ENCODE measurements at places on chromosomes 5 and 9.

DNA sequence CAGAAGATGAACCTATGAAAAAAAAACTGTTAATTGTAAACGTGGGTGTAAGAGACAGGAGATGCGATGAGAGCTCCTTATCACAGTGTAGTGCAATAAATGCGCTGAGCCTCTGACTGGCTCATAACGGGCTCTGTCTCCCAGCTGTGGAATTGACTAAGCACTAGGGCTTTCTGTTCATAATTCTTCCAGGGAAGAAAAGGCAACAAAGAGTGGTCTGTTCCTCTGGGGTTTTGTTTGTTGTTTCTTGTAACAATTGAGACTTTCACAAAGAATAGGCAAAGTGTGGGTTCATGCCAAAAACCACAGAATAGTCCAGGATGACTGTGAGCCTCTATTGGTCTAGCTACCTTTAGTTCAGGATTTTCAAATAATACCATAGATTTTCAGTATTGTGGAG, 39.4 kb downstream of the UBE2QL1 start:
- no peak for DNase-seq

- no peak for DNase-seq
These were observed 4.1 kb downstream of the PRUNE2 start for GRCh38 chr9:76901801-76902200.

- DNase-seq: no peak
These were observed 30.2 kb downstream of the C5orf15 start for GRCh38 chr5:133938039-133938821.

DNA sequence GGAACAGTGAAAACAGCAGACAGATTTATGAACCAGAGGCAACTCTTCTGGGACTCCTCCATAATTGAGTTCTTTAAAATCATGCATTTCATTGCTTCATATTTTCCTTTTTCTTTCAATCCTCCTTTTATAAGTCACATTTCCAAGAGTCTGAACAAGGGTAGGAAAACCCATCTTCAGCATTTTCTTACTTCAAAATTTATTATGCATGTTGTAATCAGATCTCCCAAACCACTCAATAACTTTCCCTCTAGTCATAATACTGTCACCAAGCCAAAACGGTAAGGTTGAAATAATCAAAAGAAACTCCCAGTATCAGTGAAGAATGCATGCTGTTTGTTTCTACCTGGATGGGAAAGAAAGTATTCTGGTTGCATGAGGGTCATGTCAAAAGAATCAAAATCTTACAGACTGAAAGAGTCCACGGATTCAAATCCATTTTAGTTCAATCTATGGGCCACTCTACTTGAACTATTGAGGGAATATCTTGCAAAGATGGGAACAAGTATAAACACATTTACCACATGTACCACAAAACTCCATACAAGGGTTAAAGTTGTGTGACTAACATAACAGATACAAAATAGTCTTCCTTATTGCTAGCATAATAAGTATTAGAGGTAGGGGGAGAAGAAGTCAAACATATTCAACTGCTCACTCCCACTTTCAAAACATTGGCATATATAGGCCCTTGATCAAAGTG, 797.3 kb downstream of the MAT2B start:
- no peak for DNase-seq

- DNase-seq: no peak
These were observed 337.3 kb downstream of the KDM4C start for GRCh38 chr9:7095058-7095457.

DNA sequence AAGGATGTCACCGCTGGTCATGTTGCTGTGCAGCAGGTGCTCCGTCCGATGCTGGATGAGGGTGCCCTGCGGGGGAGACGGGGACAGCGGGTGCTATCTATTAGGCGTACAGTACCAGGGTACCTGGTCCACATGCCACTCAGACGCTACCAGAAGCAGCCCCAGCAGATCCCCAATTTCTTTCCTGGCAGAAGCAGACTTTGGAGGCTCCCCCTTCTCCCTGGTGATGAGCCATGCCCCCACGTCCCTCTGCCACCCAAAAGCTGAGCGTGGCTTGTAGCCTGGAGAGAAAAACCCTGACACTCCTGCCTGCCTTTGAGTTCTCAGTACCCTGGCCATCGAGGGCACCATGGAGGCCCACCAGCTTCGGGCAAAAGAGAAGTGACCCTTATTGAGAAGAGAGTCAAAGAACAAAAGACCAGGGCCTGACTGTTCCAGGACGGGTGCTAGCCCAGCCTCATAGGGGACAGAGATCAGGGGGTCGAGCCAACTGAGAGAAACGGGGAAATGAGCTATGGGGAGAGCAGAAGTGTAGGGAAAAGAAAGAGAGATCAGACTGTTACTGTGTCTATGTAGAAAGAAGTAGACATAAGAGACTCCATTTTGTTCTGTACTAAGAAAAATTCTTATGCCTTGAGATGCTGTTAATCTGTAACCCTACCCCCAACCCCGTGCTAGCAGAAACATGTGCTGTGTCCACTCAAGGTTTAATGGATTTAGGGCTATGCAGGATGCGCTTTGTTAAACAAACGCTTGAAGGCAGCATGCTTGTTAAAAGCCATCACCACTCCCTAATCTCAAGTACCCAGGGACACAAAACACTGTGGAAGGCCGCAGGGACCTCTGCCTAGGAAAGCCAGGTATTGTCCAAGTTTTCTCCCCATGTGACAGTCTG, 62.0 kb upstream of the ZNF354B start:
- no peak for DNase-seq

DNA sequence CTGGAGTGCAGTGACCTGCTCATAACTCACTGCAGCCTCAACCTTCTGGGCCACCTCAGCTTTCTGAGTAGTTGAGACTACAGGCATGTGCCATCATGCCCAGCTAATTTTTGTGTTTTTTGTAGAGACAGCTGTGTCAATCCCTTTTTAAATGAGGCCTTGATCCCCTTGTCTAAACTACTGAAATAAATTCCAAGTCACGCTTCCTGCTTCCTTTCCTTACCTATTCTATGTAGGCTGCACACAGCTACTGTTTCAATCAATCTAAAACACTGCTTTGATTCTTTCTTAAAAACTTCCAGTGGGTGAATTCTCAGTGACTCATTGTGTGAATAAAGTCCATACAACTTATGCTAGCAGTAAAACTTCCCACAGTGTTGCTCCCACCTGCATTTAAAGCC, 2.9 kb upstream of the C7 start:
- no peak for DNase-seq

All from NCI-H2171 (cell line).